ENCODE measurements at places on chromosomes 3 and 15. TPM values are rescaled to one million over a fixed set of nuclear protein-coding genes. Genes with fewer than 3 reads are reported as not detected.

The IL12A gene
- 0.67 TPM for total RNA-seq

The DNAJA4 gene
- total RNA-seq = 2.1 TPM

The RARRES1 gene
- total RNA-seq = not detected

The CPN2 gene
- not detected for total RNA-seq

The TNFSF10 gene
- 94.1 TPM for total RNA-seq

The TM4SF4 gene
- total RNA-seq = 0.67 TPM

The TMC3 gene
- not detected for total RNA-seq

The PRTG gene
- total RNA-seq = 165 TPM

The CELF6 gene
- 0.21 TPM for total RNA-seq

The C3orf49 gene
- total RNA-seq = not detected

The GCHFR gene
- total RNA-seq = 4.6 TPM

DNA sequence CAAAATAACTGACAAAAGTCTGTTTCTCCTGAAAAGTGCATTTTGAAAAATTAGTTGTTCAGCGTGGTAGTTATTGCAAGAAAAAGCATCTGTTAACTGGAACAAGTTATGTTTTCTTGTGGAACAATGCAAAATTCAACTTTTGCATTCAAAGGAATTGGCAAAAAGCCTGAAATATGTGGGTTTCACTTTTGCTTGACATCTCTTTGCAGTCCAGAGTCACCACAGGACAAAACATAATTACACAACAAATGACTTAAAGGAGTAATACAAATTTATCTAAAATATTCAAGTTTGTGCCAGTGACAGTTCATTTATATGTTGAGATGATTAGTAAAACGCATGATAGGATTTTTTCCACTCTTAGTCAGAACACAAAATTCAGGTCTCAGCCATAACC lies 96.3 kb upstream of the P2RY1 start:
- DNase-seq = no peak
- no peak overlapping the region for H3K27ac ChIP-seq
- no peaks in the 10 kb centered on the region for H3K4me1 ChIP-seq

- DNase-seq = no peak
- no peak overlapping the region for H3K4me3 ChIP-seq
- H3K27ac ChIP-seq = no peak overlapping the region
- no peaks in the 10 kb centered on the region for H3K27me3 ChIP-seq
- H3K36me3 ChIP-seq = no peaks in the 10 kb centered on the region
Observed at GRCh38 chr3:65238652-65239051, 550.9 kb upstream of the ADAMTS9 start.

DNA sequence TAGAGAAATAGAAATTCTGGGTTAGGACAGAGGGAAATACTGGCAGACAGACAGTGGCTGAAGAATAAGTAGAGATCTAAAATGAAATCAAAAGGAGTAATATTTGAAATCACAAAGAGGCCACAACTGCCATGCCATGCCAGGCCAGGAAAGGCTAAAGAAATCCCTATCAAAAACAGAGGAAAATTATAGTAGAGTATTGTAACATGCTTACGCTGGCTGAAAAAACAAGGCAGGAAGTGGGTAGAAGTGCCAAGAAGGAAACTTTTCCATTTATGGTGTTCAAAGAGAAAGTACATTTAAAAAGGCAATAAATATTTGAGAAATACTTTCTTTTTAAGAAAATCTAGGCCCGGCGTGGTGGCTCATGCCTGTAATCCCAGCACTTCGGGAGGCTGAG lies 415.7 kb downstream of the PLCL2 start:
- no peaks in the 10 kb centered on the region for H3K36me3 ChIP-seq

GRCh38 chr3:67048715-67049074 lies 50.6 kb downstream of the KBTBD8 start:
- H3K4me1 ChIP-seq = peaks cover 6% of the 10 kb centered on the region
- H3K27ac ChIP-seq = no peak overlapping the region
- no peaks in the 10 kb centered on the region for H3K36me3 ChIP-seq
- H3K4me3 ChIP-seq = no peak overlapping the region

GRCh38 chr3:36372534-36372935 lies 7.8 kb upstream of the STAC start:
- H3K4me3 ChIP-seq = no peak overlapping the region
- no peak overlapping the region for H3K27ac ChIP-seq
- no peaks in the 10 kb centered on the region for H3K27me3 ChIP-seq
- H3K4me1 ChIP-seq = no peaks in the 10 kb centered on the region
- H3K36me3 ChIP-seq = no peaks in the 10 kb centered on the region

DNA sequence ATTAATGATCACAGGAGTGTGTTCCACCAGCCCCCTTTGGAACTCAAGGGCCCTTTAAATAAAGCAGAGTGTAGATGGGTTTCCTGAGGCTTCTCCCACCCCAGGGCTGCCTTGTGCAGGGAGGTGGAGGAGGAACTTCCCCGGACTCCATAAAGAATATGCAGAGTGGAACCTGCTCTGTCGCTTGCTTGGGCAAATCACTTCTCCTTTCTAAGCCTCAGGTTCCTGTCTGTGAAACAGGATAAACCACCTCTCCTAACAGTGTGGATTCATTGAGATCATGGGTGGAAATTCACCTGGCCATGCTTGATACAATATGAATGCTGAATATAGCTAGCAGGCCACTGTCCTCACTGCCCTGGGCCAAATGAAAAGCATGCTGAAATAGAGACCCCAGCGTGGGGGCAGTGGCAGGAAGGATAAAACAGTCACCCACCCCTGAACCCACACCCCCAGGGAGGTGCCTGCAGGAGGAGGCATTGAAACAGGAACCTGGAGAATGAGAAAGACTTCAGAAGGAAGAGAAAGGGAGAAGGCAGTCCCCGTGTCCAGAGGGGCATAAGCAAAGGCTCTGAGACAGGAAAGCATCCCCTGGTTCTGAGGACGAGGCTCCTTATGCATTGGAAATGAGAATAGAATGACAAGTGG lies 41.1 kb upstream of the CHRNB4 start:
- no peak for DNase-seq
- H3K36me3 ChIP-seq = no peaks in the 10 kb centered on the region
- H3K4me1 ChIP-seq = peaks cover 9% of the 10 kb centered on the region
- H3K4me3 ChIP-seq = no peak overlapping the region
- no peak overlapping the region for H3K27ac ChIP-seq
- peaks cover 2% of the 10 kb centered on the region for H3K27me3 ChIP-seq

DNA sequence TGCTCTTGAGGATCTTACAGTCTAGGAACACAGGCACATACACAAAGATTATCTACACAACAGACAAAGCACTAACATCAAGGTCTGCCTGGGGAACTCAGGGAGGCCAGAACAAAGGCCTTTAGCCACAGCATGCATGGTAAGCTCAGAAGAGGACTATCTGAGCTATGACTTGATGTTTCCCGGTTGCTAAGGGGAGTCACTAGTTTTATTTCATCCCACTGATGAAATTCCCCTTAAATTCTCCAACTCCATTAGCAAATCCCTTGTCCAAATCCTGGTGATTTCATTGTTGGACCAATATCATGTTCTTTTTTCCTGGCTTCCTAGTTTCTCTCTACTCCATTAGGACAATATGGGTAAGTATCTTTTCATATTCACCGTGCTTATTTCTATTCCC lies 23.3 kb downstream of the FBN1 start:
- DNase-seq = no peak
- peaks cover 4% of the 10 kb centered on the region for H3K4me1 ChIP-seq

DNA sequence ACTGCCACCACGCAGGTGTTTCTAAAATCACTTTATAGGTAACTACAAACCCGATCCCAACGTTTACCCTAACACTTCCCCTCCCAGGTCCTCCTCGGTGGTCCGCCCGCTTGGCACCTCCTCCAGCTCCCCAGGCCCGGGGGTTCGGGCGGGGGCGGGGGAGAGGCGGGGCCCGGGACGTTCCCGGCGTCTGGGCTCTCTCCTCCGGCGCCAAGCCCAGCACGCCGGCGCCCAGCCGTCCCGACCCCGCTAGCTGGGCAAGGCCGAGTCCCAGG lies 562 bp downstream of the CGGBP1 start:
- peak overlapping the region; percentile 99 for H3K4me3 ChIP-seq
- H3K27ac ChIP-seq = peak overlapping the region; percentile 87
- H3K36me3 ChIP-seq = peaks cover 25% of the 10 kb centered on the region
- H3K4me1 ChIP-seq = peaks cover 28% of the 10 kb centered on the region

DNA sequence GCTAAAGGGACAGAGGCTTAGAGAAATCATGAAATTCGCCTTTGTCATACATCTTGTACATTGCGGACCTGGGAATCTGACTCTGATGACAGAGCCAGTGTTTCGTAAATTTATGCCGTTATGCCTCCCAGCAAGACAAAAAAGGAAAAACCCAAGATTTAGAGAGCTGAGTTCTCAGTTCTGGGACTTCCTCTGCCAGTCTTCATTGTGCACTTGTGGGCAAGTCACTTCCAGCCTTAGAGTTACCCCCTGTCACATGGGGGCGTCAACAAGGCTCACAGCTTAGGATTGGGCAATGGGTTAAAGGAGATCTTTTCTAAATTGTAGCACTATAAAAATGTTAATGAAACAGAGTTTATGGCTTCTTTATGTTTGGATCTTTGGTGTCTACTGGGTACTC lies 41.9 kb upstream of the MITF start:
- H3K4me1 ChIP-seq = no peaks in the 10 kb centered on the region
- no peak overlapping the region for H3K4me3 ChIP-seq
- no peak for DNase-seq
- H3K36me3 ChIP-seq = no peaks in the 10 kb centered on the region
- peaks cover 1% of the 10 kb centered on the region for H3K27me3 ChIP-seq
- no peak overlapping the region for H3K27ac ChIP-seq

DNA sequence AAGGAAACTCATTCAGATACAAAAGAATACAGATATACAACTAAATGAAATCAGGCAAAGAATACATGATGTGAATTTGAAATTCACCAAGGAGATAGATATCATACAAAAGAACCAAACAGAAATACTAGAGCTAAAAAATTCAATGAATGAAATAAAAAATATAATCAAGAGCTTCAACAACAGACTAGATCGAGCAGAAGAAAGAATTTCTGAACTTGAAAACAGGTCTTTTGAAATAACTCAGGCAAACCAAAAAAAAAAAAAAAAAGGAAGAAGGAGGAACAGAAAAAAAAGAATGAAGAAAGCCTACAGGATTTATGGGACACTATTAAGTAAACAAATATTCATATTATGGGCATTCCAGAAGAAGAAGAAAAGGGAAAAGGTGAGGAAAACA lies 137.8 kb downstream of the DMXL2 start:
- peaks cover 36% of the 10 kb centered on the region for H3K36me3 ChIP-seq
- peaks cover 3% of the 10 kb centered on the region for H3K4me1 ChIP-seq
- H3K27ac ChIP-seq = no peak overlapping the region

DNA sequence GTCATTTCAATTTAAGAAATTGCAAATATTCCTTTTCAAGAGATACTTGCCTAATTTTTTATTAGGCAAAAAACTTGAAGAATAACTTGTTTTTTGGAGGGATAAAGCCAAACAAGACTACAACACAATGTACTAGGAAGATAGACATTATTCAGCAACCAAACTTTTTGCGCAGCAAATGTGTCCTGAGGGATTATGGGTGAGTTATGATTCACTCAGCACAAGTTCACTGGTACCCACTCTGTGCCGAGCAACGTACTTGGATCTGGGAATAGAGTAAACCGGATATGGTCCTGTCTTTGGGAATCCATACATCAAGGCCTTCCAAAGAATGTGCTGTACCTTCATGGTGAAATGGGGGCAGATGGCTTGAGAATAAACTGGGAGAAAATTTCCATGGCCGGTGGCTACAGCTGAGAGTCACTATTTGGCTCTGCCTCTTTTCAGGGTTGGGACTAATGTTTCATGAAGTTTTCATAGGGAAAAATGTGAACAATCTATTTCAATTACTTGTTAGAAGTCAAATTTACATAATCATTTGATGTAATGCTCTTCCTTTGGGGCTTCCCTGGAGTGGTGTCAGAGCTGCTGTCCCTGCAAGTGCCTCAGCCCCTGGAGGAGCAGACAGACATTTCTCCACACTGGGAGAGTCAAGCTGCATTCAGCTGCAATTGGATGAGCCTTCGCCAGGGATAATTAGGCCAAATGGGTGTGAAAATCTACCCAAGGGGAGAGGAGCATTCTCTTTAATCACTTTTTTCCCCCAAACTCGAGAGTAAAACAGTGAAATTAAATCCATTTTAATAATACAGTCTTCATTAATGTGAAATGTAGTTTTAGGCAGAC lies 315.2 kb downstream of the CLSTN2 start:
- H3K4me3 ChIP-seq = no peak overlapping the region
- H3K27me3 ChIP-seq = no peaks in the 10 kb centered on the region
- H3K27ac ChIP-seq = no peak overlapping the region
- DNase-seq = no peak
- H3K36me3 ChIP-seq = no peaks in the 10 kb centered on the region
- H3K4me1 ChIP-seq = peaks cover 6% of the 10 kb centered on the region

- H3K4me1 ChIP-seq = peaks cover 21% of the 10 kb centered on the region
- H3K27me3 ChIP-seq = no peaks in the 10 kb centered on the region
- no peak overlapping the region for H3K27ac ChIP-seq
Observed at GRCh38 chr3:139629033-139629432, 48.7 kb downstream of the NMNAT3 start.

DNA sequence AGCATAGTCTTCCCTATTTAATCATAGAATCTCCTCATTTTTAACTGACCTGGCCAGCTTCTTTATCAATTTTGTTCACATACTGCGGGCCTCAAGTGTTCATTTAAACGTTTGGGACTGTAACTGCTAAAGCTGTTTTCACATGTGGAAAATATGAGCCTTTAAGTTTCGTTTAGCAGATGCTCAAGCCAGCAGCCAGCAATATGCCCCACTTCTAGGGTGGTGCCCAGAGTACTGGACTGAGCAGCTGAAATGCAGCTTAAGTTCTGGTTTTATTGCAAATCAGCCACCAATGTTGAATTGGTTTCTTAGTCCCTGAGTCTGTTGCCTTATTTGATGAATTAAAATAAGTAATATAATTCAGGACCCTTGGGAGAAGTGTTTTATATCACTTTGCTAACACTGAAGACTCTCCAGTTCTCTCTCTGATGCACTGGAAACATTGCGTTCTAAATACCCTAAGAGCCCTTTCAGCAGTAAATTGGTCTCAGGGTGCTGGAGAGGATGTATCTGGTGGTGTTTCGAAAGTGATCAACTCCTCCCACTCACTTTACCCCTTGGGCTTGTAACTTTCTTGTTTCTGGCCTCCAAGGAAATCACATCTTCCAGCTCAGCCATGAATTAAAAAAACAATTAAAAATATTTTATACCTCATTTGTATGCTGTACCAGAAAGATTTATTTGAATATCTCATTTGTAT lies 61.7 kb downstream of the B3GALNT1 start:
- peaks cover 2% of the 10 kb centered on the region for H3K27me3 ChIP-seq
- H3K27ac ChIP-seq = no peak overlapping the region
- no peaks in the 10 kb centered on the region for H3K4me1 ChIP-seq
- no peak overlapping the region for H3K4me3 ChIP-seq
- no peak for DNase-seq

DNA sequence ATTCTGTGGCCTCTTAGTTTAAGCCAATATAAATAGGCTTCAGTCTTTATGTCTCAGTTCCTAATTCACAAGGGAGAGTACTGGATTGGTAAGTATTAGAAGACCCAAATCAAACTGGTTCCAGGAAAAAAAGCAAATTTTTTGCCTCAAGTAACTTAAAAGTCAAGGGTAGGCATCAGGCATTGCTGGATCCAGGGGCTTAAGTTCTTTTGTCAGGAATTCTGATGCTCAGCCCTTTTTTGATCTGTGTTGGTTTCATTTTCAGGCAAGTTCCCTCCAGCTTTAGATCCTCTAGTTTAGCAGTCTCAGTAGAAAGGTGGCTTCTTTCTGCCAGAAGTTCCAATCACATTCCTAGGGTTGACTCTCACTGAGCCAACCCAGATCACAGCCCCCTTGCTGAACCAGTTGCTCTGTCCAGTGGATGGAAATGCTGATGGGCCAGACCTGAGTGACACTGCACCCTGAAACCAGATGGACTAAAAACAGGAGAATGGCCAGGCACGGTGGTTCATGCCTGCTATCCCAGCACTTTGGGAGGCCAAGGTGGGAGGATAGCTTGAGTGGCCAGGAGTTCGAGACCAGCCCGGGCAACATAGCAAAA lies 253.5 kb downstream of the SHQ1 start:
- H3K27me3 ChIP-seq = peaks cover 16% of the 10 kb centered on the region
- no peak overlapping the region for H3K4me3 ChIP-seq
- peaks cover 2% of the 10 kb centered on the region for H3K36me3 ChIP-seq
- no peak for DNase-seq
